NCI-H1694 (cell line): ENCODE measurements at places on chromosomes 5 and 9.

- DNase-seq, result no peak
These were observed 229.2 kb upstream of the FAM174A start for GRCh38 chr5:100306000-100306399.

- DNase-seq, result no peak
These were observed 1.8 kb upstream of the FAT2 start for GRCh38 chr5:151592855-151593408.

DNA sequence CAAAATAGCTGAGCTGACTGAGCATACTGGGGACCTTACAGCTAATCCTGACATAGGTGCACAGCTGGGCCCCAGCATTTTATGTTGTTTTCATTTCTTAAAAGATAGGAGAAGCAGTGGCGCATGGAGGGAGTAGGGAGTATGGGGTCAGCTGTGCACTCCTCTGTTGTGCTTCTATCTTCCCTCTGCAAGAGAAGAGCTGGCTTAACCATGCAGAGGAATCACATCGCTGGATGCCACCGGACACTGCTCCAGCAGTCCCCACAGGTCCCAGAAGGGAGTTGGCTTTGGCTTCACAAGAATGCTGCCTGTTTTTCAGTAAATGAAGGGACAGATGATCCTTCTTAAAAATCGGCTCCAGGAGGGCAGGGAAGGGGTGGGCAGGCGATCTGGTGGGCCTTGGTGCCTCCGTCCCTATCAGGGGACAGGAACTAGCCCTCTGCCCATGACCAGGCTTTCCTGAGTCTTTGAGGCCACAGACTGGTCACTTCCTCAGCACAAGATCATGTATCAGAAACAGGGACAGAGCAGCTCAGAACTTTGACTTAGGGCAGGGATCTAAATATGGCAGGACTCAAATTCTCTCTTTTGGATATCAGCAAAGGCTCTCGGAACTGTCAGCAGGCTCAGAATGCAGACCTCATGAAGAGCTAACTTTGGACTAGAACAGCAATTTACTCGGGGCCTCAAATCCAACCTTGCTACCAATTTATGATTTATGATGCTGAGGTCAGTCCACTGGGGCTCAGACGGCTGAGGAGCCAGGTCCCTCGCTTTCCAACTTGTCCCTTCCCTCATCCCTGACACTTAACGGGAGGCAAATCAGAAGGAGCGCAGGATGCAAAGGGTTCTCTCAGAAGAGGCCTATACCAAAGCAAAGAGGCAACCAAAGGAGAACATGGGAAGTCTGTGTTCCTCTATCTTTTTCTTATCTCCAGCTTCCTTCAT is 47.2 kb downstream of the MARCHF3 start:
- no peak for DNase-seq

DNA sequence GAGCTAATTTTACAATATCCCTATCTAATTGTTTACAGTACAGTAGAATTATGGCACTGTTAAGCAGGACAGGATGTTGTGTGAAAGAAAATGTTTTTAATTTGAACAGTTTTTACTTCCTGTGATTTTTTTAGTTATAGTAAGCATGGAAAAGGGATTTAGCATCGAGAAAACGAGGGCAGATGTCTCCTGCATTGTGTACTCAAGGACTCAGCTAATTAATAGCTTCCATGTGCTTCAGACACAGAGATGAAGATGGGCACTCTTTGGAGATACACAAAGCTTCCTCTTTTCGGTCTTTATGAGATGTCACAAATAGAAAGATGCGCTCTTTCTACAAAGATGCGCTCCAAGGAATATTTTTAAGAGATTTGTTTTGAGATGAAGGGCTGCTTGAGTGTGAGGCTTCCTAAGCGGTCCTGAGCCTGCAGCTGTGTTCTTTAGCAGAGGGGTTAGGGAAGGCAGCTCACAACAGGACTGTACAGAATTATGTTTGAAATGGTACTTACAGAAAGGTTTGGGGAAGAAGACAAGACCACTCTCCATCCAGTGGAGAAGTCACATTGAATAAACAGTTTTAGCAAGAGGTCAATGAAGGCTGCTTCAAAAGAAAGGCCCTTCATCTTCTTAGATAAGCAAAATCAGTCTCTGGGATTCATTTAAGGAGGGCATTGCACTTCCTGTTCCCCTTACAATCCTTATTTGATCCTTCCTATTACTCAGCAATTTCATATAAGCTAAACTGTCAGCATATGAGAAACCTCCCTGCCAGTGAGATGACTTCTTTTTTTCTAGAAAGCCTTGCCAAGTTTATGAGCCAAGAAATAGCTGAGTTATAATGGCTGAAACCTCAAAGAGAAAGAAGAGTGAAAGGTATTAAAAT is 311.5 kb downstream of the EFNA5 start:
- DNase-seq, result no peak

GRCh38 chr9:132996526-132996925 is 18.0 kb downstream of the GFI1B start:
- DNase-seq, result no peak

GRCh38 chr9:23769307-23769935 is 56.6 kb downstream of the ELAVL2 start:
- no peak for DNase-seq

GRCh38 chr5:92909602-92909962 is 671.4 kb downstream of the NR2F1-AS1 start:
- DNase-seq, result peak; percentile 45

DNA sequence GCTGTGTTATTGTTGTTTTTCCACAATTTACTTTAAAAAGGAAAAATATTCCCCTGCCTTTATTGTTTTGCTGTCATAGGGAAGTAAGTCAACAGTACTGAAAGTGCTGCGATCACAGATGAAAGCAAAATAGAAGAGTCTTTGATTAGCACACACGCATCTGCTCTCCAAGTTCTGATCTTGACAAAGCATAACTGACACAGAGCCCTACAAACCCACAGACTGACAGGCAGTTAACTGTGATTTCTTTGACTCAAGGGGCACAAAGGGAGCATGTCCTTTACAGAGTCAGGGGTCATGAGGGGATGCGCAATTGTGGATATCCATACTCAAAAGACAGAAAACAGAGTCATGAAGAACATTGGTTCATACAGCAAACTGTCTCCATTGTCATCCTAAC is 123.7 kb downstream of the SNCAIP start:
- no peak for DNase-seq

DNA sequence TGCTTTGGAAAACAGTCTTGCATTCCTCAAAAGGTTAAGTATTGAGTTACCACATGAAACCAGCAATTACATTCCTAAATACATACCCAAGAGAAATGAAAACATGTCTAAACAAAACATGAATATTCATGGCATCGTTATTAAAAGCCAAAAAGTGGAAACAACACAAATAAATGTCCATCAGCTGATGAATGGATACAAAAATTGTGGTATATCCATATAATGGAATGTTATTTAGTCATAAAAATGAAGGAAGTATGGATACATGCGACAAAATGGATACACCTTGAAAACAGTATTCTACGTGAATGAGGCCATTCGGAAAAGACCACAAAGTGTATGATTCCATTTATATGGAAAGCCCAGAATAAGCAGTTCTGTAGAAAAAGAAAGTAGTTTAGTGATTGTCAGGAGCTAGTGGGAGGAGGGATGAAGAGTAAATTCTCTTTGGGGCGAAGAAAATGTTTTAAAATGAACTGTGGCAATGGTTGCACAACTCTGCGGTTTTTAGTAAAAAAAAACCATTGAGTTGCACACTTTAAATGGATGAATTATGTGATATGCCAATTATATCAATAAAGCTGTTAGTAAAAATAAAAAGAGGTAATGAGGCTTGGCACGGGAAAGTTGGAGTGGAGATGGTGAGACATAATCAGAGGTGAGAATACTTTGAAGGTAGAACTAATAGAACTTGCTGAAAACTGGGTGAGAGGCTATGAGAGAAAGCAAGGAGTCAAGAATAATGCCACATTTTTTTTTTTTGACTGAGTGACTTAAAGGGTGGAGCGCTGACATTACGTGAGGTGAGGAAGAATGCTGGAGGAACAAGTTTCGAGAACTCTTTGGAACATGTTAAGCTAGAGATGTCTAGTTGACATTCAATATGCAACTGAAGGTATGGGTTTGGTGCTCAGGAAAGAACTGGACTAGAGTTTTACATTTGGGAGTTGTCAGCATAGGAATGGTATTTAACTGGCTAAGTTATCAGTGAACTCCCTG is 194.9 kb upstream of the ZNF608 start:
- no peak for DNase-seq

DNA sequence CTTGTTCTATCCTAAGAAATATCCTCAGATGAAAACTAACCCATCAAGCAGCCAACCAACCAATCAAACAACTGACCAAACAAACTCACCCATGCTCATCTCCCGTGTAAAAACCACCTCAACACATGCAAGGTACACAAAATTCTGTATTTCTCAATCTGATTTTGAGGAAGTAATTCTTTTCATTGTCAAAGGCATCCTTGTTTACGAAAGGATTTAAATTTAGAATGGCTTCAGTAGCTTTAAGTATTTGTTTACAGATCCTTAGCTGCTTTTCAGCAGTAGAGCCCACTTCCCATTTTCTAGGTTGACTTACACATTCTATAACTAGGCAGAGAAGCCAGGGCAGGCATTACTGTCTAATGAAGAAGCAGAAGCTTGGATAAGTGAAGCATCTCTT is 78.6 kb downstream of the NTRK2 start:
- no peak for DNase-seq

GRCh38 chr5:172830876-172831662 is 3.0 kb upstream of the ERGIC1 start:
- DNase-seq, result no peak

- DNase-seq, result no peak
These were observed 94.3 kb upstream of the DAB2 start for GRCh38 chr5:39519079-39519478.

- DNase-seq, result no peak
These were observed 88.4 kb upstream of the SLIT3 start for GRCh38 chr5:169389318-169389717.
